ENCODE measurements at places on chromosomes 3 and 15. TPM values are rescaled to one million over a fixed set of nuclear protein-coding genes. Genes with fewer than 3 reads are reported as not detected.

- DNase-seq: peak; percentile 81
These were observed 90.7 kb downstream of the FNDC3B start for GRCh38 chr3:172129850-172130716.

ALPK3 gene
- 1.0 TPM for polyA plus RNA-seq

DNA sequence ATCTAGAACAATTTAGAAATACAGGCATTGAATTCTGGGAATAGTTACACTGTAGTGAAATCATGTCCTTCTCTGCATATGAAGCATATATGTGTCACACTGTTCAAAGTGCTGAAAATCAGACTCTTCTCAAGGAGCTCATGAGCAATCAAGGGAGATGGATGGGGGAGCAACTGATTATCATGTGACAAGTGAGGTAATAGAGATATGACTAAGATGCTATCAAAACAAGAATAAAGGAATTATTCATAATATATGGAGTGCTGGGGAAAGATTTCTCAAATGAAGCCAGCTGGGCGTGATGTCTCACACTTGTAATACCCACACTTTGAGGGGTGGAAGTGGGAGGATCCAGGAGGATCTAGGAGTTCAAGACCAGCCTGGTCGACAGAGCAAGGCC, 74.9 kb upstream of the CHRNB4 start:
- no peak for DNase-seq

CHRD gene
- 1.0 TPM for polyA plus RNA-seq

DNA sequence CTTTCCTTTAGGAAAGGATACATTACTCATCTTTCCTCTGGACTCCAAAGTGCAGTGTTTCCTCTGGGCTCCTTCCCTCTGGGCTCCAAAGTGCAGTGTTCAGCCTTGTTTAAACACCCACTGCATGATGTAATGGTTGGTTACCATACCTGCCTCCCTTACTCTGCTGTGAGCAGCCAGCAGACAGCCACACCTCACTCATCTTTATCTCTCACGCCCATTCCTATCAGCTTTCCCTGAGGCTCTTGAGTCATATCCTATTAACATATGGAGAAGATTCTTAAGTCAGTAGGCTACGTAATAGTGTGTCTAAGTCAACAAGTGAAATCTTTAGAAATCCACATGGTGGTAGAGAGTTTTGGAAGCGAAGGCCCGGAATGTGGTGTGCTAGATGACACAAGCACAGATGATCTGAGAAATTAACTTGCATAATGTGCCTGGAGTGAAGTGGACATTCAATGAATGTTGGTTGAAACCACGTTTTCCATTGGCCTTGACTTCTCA, 97.2 kb upstream of the CTNNB1 start:
- DNase-seq: peak; percentile 44

DNA sequence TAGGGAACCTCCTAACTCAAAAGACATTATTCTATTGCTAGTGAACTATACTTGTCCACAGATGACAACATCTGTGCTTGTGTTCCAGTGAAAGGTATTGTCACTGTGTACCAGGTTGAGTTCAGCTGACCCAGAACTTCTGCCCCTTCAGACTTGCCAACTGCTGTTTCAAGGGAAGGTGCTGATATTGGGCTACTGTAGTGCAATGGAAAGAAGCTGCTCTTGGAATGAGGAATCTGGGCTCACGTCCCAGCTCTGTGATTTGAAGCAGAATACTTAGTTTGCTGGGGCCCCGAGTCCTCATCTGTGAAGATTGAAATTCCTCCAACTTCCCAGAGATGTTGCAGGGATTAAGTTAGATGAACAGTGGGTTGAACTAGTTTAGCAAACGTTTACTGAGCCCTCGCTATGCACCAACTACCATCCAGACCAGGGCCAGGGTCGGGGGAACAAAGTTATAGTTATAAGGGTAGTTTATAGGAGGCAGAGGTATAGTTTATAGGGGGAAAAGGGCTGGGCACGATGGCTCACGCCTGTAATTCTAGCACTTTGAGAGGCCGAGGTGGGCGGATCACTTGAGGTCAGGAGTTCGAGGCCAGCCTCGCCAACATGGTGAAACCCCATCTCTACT, 15.9 kb upstream of the UMPS start:
- no peak for DNase-seq

DNA sequence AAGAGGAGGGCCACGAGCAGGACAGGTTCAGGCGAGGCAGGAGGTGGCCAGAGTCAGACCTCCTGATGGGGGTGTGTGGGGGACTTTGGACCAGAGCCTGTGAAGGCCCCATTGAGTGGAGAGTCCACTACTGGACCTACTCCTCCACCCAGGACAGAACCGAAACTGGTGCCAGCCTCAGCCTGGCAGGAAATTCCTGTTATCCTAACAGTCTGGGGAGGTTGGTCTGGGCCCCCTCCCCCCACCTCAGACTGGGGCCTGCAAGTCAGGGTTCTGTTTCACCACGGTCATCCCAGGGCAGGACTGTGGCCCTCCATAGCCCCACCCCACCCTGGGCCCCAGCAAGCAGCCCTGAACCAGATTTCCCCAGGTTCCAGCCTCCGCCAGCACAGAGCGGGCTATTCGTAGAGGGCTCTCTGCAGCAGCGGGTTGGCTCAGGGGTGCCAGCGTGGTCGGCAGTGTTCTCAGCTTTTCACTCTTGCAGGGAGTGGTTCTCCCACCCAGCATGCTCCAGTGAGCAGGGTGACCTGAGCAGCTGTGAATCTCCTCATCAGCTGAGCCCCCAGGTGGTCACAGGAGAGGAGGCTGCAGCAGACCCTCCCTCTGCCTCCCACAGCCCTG, 217.3 kb downstream of the TBC1D2B start:
- DNase-seq: no peak

- DNase-seq: no peak
These were observed 177.1 kb upstream of the PFN2 start for GRCh38 chr3:150147776-150148175.

DNA sequence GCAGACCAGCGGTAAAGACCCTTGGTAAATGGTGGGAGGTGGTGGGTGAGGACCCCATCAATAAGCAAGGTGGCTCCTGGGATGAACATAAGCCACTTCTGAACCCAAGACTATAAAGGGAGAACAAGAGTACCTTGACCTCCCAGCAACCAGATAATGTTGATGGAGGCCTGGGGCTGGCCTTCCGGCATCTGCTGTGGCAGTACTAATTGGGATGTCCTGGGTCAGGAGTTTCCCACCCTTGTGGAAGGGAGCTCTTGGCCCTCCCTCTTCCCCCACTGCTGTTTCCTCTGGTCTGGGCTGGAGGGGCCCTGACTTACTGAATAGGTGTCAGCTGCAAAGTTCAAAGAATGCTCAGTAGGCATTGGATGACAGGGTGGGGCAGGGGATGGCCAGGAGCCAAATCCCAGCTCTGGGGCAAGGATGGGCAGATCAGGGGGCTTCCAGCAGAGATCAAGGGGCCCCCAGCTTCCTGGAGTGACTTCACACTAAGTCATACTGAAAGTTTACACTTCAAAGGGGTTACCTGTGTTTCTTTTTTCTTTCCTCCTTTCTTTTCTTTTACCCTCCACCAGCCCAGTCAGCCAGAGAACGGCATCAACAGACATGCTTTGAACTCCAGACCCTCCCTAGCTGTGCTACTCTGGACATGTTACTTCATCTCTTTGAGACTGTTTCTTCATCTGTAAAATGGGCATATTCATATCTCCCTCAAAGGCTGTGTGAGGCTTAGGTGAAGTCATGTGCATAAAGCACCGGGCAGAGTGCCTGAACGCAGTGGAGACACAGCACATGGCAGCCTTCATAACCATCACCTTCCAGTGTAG, 1.5 kb downstream of the RBP1 start:
- DNase-seq: no peak

DNA sequence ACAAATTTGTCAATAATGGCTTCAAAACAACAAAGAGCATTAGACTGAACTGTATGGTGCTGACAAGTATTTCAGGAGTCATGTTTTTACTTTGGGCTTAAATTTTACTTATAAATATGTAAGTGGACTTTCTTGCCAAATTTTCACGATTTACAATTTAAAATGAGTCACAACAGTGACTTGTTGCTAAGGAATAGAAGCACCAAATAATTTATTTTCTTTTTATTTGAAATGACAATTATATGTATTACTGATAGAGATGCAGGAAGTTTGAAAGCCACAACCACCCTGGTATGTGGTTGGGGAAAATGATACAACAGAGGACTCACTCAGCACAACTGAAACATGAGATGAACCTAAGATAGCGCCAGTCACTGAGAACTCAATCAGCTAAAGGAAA, 90.3 kb downstream of the FMN1 start:
- DNase-seq: no peak

SIDT1 gene
- polyA plus RNA-seq: not detected

- DNase-seq: peak; percentile 48
These were observed 224.8 kb upstream of the HES1 start for GRCh38 chr3:193910886-193911738.

TM4SF1 gene
- 0.08 TPM for polyA plus RNA-seq

GRCh38 chr15:69612112-69612511, 159.5 kb downstream of the RPLP1 start:
- no peak for DNase-seq

CEMIP gene
- polyA plus RNA-seq: not detected

DNA sequence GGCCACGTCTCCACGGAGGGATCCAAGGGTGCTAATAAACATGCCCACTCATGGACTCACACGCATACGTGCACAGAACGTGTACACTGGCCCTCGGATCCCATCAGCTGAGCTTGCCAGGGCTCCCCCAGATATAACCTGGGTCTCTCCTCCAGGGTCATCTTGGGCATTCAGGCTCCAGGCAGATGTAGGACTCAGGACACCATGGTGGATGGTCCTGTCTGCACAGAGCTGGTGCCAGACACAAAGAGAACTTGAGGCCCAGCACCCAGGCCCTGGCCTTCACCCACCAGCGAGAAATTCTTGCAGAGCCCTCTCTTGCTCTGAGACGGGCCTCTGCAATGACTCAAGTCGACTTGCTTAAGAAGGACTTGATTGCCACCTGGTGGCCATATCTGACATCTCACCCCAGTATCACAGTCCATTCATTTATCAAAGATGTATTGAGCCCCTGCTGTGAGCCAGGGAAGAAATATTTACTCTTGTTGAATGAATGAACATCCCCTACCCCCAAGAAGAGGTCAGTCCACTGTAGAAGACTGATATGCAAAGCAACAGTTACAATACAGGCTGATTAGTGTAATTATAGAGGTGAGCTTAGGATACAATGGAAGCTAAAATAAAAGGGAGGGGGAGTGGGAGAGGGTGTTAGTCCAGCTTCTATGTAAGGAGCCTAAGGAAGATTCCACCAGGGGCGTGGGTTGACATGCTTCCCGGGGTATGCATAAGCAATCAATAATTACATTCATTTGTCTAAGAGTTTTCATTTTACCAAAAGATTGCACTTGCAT, 34.2 kb upstream of the VPS8 start:
- peak; percentile 82 for DNase-seq

DNA sequence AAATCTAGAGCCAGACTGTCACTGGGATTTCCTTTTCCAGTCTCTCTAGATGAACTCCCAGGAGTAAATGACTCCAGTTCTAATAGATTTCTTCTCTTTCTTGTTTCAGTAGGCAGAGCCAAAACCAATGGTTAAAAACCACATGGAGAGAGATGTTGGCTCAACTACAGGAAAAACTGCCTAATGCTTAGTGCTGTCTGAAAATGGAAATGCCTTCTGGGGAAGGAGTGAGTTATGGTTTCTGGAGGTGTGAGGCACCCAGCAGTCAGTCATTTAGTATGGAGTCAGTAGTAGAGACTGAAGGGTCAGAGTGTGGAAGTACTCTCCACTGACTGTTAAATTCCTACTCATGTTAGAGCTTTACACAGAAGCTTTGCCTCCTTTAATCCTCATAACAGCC, 136.7 kb downstream of the CCNL1 start:
- no peak for DNase-seq

DNA sequence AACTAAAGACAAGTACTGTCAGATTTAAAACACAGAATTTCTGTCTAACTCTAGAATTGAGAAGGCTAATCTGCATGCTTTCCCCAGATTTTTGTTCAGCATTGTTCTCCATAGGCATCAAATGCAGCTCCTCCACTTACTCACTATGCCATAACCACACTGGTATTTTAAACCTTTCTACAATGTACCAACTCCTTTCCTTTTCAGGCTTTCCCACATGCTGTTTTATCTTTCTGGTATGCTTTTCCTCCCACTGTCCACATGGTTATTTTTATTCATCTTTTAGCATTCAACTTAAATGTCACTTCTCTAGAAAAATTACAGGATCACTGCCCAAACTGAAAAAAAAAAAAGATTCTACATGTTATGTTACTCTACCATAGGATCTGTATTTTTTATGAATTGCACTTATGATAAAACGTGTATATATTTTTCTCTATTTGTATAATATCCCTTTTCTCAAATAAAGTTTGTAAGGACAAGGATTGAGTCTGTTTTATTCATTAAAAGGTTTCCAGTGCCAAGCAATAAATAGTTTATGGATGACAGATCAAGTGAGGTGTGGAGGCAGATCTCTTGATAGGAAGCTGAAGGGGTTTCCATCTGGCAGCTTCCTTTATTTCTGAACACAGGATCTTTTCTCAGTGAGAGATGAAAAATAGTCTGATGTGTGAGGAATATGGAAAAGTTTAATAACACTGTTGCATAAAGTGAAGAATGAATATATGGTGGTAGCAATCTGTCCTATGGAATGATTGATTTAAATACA, 1064.5 kb downstream of the ZPLD1 start:
- DNase-seq: no peak

GOLGA8J gene
- polyA plus RNA-seq: not detected

CYP1A1 gene
- not detected for polyA plus RNA-seq

CRBN gene
- polyA plus RNA-seq: 54.1 TPM

GRCh38 chr3:169509359-169509758, 154.2 kb downstream of the MECOM start:
- DNase-seq: no peak

Measured in K562 (cell line).